ENCODE measurements at places on chromosomes 5 and 9. TPM values are rescaled to one million over a fixed set of nuclear protein-coding genes. Genes with fewer than 3 reads are reported as not detected.

KCNIP1 gene
- not detected for total RNA-seq

EEIG1 gene
- 36.3 TPM for total RNA-seq

SOHLH1 gene
- not detected for total RNA-seq

PLAC8L1 gene
- total RNA-seq: not detected

CRHBP gene
- total RNA-seq: not detected

PCDHGA7 gene
- total RNA-seq: 11.2 TPM

OBP2B gene
- total RNA-seq: not detected

LCN1 gene
- total RNA-seq: not detected

DNA sequence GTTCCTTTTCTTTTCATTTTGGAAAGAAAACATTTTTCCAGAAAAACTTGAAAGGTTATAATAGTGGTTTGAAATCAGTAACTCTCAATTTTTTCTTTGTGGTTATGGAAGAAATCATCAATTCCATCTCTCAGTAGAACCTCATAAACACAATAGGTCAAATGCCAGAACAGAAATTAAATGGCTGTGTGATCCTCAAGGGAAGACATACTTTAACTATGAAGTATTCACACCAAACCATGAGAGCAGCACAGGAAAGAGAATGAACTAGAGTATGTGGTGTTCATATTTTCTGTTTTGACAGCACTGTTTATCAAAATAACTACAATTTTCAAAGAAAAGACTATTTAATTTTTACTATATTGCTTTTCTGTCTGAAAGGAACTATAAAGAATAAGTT is 29.7 kb upstream of the EFNA5 start:
- DNase-seq: no peak

DNA sequence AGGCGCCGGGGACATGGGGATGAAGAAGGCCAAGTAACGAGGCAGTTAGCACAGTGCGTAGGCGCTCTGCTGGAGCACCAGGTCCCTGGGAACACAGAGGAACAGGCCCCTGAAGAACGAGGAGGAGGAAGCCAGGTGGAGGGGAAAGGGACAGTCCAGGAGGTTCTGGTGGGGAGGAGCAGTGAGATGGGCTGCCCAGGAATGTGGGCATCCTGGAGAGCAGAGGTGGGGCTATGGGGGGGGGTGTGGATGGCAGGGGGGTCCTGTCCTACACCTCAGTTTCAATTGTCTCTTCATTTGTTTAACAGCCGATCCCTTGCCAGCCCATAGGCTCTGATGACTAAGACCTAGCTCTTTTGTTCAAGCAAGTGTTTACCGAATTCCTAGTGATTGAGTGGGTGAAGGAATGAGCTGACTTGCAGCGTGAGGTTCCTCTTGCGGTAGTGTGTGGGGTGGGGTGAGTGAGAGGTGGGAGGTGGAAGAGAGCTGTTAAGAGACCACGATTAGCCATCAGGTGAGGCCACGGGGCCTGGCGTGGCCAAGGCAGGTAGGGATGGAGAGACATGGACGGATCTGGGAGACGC is 8.4 kb upstream of the PHYHD1 start:
- DNase-seq: peak; percentile 82

DNA sequence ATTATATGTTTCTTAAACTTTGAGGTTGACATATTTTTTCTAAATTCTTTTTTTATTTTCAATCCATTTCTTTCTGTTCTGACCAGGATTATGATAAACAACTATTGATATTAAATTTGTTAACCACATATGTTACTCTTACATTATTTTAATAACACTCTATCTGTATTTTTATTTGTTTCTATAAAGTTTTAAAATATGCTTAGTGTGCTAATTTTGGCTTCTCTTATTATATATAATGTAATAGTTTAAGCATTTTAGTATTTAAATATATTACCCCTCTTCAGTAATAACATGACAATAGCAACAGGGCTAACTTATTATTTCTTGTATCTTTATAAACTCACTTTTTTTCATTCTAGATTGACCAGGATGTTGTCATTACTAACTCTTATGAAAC is 137.8 kb downstream of the NIPBL start:
- DNase-seq: no peak

DNA sequence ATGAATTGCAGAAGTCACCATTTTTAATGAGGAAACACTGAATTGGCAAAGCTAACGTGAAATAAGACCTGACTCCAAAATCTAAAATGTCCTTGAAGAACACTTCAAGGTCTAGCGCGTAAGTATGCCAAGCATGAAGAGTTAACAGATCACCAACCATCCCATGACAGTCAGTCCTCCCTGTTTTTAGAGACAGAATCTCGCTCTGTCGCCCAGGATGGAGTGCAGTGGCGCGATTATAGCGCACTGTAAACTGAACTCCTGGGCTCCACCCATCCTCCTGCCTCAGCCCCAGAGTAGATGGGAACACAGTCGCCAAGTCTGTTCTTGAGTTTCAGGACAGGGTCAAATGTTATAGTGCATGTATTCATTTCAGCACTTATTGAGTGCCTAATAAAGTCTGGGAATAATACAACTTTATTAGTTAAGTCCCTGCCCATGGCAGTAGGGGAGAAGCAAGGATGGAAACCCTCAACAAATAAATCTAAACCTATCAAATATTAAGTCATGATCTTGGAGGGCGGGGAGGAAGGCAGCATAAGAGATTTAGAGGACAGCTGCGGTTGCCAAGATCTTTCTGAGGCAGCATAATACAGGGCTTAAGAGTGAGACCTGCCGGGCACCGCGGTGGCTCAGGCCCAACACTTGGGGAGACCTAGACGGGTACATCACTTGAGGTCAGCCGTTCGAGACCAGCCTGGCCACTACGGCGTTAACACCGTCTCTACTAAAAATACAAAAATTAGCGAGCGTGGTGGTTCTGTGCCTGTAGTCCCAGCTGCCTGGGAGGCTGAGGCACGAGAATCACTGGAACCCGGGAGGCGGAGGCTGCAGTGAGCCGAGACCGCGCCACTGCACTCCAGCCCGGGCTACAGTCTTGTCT is 1.1 kb downstream of the ATPSCKMT start:
- no peak for DNase-seq

GRCh38 chr9:33044677-33045282 is 19.7 kb downstream of the DNAJA1 start:
- DNase-seq: no peak

- no peak for DNase-seq
Measured at GRCh38 chr5:141656396-141656795, 5.2 kb upstream of the FCHSD1 start.

DNA sequence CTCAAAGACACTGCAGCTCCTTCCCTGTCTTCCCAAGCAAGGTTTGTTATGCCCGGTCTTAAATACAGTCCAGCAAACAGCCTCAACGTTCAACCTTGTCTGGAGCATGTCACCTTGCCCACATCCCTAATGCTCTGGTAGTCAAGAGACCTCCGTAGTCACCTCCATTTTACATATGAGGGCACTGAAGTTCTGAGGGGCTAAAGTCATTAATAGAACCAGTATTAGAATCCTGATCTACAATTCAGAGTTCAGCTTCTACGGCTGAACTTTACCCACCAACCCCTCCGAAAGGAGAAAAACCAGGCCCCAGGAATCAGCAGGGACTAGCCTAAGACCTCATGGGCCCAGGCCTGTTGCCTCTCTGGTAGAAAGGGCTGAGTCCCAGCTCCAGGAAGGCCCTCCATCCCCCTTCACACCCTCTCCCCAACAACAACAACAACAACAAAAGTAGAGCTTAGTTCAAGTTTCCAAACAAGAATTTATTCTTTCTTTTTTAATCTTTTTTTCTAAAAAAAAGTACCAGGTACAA is 795 bp upstream of the STOML2 start:
- no peak for DNase-seq

GRCh38 chr9:2013743-2014475 is 1.2 kb upstream of the SMARCA2 start:
- DNase-seq: peak; percentile 29

DNA sequence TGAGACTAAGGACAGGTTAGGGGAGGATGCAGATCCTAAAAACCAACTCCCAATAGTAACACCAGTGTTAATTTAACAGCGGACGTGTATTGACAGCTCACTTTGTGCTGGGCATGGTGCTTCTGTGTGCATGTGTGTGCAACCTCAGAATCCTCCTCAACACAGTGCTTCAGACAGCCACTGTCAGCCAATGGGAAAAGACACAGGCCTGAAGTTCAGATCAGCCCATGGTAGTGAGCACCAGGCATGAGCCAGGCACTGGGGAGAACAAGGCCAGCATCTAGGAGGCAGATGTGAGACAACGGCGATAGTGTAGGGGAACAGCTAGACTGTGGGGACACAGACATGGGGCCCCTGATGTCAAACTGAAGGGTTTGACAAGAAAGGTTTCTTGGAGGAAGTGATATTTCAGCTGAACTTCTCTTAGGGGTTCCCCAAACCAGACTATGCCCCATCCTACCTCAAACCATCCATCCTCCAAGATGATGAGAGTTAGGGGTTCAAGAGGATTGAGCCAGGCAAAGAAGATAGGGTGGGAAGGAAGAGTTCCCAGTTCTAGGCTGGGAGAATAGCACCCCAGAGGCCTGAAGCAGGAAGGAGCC is 71.5 kb upstream of the PSD2 start:
- DNase-seq: no peak

- DNase-seq: no peak
Measured at GRCh38 chr9:1748407-1748806, 266.7 kb upstream of the SMARCA2 start.

- no peak for DNase-seq
Measured at GRCh38 chr5:179298181-179298993, 46.9 kb downstream of the ADAMTS2 start.

DNA sequence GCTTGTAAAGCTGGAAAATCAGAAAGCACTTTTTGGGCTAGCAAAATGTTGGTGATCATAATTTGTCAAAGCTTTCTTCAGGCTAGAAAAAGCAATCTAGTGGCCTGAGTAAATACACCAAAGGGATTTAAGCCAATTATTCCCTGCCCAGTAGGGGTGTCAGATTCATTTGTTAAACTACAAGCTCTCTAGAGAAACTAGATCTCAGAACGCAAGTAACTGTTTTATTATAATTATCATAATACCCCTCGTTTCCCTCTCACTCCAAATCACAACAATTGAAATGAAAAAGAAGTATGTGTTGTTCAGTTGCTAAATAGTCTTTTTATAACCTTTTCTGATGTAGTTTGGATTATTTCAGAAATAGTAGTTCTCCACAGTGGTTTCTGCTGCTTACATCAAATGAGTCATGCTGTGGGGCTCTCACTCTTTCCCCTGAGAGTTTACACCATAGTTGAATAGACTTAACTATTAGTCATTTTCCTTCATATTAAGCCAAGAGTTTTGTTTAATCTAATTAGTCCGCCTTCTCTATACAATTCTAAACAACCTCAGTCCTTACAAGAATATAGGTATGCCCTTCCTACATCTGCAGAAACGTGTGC is 918.6 kb upstream of the DMAC1 start:
- no peak for DNase-seq

GRCh38 chr5:150791536-150791935 is 13.0 kb downstream of the SMIM3 start:
- no peak for DNase-seq

DNA sequence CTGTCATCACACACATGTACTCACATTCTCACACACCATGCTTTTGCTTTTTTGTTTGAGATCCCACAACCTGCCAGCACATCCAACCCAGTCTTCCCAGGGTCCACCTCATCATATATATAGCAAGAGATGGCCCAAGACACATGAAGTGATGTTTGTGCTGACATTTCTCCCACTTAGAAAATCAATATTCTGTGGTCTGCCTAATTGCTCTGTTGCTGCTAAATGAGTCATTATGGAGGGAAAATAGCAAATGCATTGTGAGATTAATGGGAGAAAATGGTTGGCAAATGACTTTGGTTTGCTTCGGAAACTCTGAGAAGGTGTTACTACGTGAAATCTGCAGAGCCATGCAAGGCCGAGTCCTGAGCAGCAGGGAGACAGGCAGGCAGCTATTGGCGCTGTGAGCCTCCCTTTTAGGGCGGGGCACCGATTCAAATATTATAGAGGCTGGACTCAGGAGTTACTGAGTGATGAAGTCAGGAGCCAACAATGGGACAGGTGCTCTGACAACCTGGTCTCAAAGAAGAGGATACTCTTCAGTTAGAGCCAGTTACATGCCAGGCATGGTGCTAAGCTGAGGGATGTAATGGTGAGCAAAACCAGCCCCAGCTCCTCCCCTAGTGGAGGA is 62.8 kb downstream of the DAB2IP start:
- DNase-seq: no peak

GRCh38 chr5:152632360-152632759 is 227.3 kb upstream of the NMUR2 start:
- no peak for DNase-seq

- no peak for DNase-seq
Measured at GRCh38 chr5:77797136-77797535, 21.0 kb upstream of the TBCA start.

- no peak for DNase-seq
Measured at GRCh38 chr5:15983392-15983791, 196.2 kb downstream of the MARCHF11 start.

DNA sequence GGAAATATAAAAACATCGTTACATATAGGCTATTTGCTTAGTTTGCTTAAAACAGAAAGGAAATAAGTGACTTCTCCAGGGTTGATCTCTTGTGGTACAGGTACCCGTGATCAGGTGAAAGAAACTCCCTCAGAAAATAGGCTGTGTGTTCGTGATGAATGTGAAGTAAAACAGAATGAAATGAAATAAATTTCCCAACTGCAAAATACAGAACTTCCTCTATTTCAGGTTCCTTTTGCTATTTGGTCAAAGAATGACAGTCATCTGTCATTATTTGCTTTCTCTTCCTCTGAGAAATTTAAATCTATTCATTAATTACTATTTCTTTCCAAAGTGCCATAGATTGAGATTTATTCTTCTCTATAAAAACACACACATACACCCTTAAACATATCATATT is 408.1 kb downstream of the FAM170A start:
- DNase-seq: no peak

GRCh38 chr9:36946653-36947052 is 87.4 kb downstream of the PAX5 start:
- no peak for DNase-seq

- no peak for DNase-seq
Measured at GRCh38 chr5:113090336-113091106, 113.9 kb downstream of the DCP2 start.

GRCh38 chr5:128253161-128253560 is 169.6 kb downstream of the SLC12A2 start:
- DNase-seq: no peak
